ENCODE measurements at places on chromosomes 16 and 17.

- DNase-seq: no peak
Measured at GRCh38 chr16:89845417-89845816, 17.1 kb downstream of the SPIRE2 start.

DNA sequence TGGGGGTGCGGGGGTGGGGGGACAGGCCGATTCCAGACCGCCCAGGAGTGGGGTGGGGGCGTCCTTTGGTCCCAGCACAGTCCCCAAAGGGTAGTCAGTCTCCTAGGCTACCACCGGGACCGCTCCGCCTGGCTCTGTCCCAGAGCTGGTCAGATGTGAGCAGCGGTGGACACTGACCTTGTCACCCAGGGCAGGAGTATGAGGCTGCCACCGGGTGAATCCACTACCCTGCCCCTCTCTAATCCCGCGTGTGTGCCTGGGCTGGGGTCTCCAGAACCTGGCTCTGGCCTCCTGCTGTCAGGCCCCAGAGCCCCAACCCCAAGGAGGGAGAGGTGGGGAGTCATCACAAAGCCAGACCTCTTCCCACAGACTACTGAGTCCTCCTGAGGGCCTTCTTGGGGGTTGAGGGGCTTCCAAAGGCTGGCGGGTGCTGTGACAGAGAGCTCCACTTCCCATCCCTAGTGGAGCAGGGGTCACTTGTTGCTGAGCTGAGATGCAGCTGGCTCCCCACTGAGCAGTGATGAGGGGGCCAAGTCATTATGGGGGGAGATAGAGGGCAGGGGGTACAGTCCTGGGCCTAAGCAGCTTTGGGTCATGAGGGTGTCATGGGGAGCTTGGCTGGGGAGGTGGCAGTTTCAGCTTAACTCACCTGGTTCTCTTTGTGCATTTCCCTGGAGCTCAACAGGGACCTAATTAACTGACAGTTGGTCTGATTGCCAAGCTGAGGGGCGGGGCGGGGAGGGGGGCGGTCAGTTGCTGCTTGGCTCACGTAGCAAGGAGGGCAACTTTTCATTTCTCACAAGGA, 1.2 kb downstream of the PPP1R1B start:
- DNase-seq: no peak

DNA sequence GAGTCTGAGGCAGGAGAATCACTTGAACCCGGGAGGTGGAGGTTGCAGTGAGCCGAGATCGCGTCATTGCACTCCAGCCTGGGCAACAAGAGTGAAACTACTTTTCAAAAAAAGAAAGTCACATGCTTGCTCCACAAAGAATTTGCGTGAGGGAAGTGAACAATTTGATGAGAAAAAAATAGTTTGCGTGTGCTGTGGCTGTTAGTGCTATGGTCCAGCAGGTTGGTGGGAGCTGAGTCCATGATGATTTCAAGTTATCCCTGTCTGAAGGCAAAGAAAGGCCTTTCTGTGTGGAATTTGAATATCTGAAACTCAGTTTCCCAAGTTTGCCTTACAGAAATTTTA, 21.0 kb downstream of the PRCD start:
- no peak for DNase-seq

GRCh38 chr17:60090417-60090816, 11.7 kb upstream of the HEATR6 start:
- no peak for DNase-seq

GRCh38 chr17:82780971-82781893, 29.4 kb downstream of the TBCD start:
- DNase-seq: no peak

DNA sequence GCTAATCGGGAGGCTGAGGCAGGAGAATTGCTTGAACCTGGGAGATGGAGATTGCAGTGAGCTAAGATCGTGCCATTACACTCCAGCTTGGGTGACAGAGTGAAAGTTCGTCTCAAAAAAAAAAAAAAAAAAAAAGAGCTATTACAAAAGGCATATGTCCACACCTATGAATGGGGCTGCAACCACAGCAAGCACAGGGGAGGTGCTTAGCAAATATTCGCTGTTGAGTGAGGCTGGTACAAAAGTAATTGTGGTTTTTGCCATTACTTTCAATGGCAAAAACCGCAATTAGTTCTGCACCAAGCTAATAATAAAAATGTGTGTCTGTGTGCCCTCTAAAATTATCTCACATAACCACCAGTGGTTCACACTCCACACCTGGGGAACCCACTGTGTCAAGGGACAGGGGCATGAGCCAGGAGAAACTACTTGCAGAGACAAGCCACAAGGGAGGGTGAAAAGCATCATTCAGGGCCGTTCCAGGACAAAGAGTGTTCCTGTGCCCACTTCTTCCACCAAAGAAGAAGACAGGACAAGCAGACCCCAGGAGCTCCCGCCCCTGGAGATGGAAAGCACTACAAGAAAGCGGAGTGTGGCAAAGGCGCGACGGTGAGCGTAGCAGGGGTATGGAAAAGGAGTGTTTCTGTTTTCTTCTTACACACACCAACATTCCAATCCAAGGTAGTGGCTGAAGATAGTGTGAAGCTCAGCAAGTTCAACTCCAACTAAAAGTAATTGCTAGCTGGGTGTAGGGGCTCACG, 84.4 kb upstream of the CNEP1R1 start:
- no peak for DNase-seq

- DNase-seq: peak; percentile 11
Measured at GRCh38 chr17:12229335-12229734, 208.7 kb downstream of the MAP2K4 start.

DNA sequence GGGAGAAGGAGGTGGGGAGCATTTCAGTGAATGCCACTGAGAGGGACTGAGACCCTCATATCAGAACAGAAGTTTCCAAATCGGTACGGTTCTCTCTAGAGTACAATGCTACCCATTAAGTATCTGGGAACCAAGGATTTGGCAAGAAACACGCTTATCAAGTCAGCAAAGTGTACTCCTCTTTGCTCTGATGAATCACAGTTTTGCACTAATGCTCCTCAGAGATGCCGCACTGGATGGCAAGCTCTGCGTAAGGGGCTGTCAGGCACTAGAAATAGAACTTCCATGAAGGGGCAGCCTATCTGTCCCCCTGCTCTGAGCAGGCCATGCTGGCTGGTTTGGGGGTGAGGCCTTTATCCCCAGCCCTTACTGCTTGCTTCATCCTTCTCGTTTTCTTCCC, 4.8 kb upstream of the ABCC12 start:
- no peak for DNase-seq

GRCh38 chr16:85492295-85492864, 120.7 kb upstream of the GSE1 start:
- no peak for DNase-seq

- DNase-seq: no peak
Measured at GRCh38 chr16:75293772-75294171, 42.3 kb upstream of the BCAR1 start.

DNA sequence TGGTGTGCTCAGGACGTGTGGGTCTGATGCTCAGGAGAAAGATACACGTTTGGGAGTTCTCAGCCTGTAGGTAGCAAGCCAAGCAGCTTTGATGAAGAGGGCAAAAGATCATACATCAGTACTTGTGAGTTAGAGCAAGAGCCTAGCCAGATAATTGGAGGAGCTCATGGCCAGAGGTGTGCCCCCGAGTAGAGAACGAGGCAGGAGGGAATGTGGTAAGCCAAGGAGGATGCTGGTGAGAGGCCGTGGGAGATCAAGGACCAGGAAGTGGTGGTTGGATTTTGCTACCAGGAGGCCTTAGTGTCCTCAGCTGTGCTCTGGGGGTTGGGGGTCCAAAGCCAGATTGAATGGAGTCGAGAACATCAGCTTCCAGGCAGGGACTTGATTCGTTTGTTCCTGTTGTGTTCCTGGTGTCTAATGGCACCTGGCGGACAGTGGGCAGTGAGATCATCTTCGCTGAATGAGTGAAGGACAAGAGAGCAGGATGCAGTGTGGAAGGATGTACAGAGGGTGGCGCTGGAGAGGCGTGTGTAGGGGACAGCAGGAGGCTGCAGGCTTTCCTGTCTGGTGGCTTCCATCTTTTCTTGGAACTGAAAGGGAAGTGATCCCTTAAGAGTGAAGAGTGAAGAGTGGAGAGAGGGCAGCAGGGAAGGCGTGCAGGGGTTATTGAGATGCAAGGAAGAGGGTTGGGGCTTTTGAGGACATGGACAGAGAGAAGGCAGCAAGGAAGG, 11.6 kb downstream of the FBXL19 start:
- DNase-seq: no peak

- no peak for DNase-seq
Measured at GRCh38 chr17:2292100-2292499, 11.5 kb downstream of the SMG6 start.

DNA sequence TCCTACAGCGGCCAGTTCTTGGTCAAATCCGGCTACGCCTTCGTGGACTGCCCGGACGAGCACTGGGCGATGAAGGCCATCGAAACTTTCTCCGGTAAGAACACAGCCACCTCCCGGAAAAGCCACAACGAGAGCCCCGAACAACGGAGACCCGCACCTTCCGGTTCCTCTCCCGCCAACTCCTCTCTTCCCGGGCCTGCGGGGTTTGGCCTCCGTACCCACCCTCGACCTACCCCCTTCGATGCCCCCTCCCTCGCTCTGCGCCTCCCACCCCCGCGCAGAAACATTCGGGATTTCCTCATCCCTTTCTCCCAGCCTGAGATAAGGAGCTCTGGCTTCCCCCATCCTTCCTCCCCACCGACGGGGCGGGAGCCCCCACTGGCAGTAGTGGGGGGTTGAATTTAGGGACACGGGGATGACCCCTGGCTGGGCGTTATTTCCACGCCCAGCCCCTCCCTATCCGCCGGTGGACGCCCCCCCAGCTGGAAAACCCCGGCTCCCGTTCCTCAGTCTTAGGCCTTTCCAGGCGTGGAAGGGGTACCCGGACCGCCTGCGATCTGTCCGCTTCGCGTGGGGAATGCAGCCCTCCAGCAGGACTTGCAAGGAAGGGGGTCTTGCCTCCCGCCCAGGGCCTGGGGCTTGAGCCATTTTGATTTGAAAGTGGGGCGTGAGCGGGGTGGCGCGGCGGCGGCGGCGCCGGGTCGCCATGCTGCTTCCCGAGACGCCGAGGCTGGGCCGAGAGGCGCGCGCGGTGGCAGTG, 822 bp downstream of the IGF2BP1 start:
- DNase-seq: no peak

DNA sequence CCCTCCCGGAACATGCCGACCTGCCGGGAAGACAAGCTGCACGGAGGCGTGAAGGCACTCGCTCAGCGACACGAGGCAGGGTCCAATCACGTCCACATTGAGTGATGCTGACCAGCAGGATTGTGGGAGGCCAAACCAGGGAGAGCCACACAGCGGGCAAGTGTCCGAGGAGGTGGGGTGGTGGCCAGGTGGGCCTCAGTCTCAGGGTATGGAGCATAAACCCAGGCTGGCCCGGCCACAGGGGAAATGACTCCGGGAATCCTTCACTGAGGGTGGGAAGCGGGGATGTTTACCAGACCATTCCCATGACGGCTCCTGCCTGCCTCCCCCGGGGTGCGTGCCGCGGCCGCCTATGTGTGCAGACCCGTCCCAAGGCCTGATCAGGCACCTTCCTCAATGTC, 62.5 kb downstream of the RPH3AL start:
- DNase-seq: no peak

DNA sequence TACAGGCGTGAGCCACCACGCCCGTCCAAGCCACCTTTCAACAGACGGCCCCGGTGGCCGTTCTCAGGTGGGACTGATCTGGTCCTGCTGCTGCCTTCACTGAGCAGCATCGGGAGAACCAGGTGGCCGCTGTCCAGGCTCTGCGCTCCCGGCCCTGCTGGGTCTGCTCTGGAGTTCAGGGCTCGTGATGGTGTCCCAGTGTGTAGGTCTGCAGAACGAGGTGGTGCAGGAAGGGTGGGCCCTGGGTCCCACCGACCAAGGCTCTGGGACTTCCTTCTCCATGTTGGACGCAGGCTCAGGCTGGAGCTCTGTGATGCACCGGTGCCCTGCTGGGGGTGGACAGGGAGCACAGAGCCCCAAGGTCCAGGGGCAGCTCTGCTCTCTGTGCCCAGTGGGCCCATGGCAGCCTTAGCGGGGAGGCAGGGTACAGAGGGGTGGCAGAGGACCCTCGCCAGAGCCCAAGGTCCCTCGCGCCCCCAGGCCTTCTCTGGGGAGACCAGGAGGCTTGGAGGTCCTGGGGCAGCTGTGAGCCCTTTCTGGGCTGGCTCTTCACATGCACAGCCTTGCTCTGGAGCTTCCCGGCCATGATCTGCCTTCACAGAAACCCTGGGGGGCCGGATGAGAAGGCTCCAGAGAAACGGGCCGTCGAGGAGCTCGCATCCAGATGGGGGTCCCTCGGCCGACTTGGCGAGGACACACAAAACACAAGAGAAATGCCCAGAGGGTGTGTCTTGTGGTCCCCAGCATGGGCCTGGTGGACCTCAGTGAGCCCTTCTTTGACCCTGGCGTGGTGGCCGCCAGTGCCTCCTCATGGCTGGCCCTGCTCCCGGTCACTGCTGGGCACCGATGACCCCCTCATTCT, 26.9 kb upstream of the BAHCC1 start:
- no peak for DNase-seq

GRCh38 chr16:81633147-81633619, 145.9 kb upstream of the PLCG2 start:
- DNase-seq: no peak

DNA sequence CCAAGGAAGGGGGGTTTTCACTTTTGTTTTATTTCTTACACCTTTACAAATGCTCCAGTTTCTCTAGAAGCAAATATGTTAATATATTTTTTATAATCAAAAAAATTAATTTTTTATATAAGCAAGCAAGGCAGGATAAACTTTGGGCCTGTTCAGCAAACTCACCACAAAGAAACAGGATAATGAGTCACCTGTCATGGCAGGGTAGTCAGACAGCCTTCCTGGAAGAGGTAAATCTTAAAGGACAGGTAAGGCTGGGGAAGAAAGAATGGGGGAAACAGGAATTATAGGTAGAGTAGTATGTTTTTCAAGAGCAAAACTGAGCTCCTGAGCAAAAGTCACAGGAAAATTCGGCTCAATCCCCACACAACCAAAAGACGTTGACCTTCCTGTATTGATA, 186.3 kb upstream of the SOX9 start:
- no peak for DNase-seq

- no peak for DNase-seq
Measured at GRCh38 chr17:80110447-80110812, 9.0 kb downstream of the GAA start.

- peak; percentile 49 for DNase-seq
Measured at GRCh38 chr17:4566785-4567184, 6.4 kb upstream of the GGT6 start.

DNA sequence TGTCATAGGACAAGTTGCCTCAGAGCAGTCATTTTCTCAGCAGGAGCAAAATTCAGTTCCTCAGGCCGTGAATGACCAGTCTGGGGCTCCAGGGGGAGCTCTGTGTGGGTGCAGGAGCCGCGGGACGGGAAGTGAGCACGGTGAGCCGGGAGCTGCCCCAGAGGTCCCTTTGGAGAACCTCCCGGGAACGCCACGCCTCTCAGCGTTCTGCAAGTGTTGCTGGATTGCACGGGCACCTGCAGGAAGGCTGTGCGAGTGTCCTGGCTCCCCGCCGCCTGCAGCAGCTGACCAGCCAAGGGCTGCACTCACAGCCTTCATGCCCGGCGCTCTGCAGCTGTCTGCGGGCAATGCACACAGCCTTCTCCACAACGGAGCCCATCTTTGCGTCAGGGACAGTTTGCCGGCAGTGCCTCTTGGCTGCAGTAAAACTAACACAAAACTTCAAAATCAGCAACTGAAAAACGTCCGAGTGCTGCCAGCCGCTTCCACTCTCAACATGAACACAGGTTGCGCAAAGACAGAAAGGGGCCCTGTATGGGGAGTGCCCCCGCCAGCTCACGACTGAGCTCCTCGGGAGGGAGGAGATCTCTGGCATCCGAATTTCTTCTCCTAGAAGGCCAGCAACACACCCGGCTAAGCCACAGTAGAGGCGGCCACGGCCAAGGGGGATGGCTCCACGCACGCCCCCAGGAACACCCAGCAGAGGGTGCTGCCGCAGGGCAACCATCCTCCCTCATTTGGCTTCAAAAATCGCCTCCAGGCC, 16.0 kb downstream of the NDUFAF8 start:
- peak; percentile 90 for DNase-seq
